IMR-90 (cell line): ENCODE measurements at places on chromosomes 4 and X. TPM values are rescaled to one million over a fixed set of nuclear protein-coding genes. Genes with fewer than 3 reads are reported as not detected.

The TRIM60 gene
- not detected in 2 replicates for polyA plus RNA-seq

The MAGEB1 gene
- polyA plus RNA-seq, result not detected in 2 replicates

The GAGE12F gene
- polyA plus RNA-seq, result not detected in 2 replicates

The DSPP gene
- polyA plus RNA-seq, result not detected in 2 replicates

The PDGFC gene
- 15.6 and 19.8 TPM in 2 replicates for polyA plus RNA-seq

The ASB9 gene
- 0.15 TPM in 1 of 2 replicates, not detected in the other for polyA plus RNA-seq

The BRS3 gene
- not detected in 2 replicates for polyA plus RNA-seq

The NEXMIF gene
- not detected in 2 replicates for polyA plus RNA-seq

The METAP1 gene
- 38.2 and 47.9 TPM in 2 replicates for polyA plus RNA-seq

The KLHL2 gene
- polyA plus RNA-seq, result 8.7 and 11.0 TPM in 2 replicates

The TMPRSS11F gene
- polyA plus RNA-seq, result not detected in 2 replicates

The GUCY2F gene
- polyA plus RNA-seq, result not detected in 2 replicates

The GDPD2 gene
- not detected in 2 replicates for polyA plus RNA-seq

The POF1B gene
- polyA plus RNA-seq, result not detected in 2 replicates

The CACNA1F gene
- polyA plus RNA-seq, result not detected in 2 replicates

The MOB1B gene
- 5.2 and 6.8 TPM in 2 replicates for polyA plus RNA-seq

The ABCG2 gene
- polyA plus RNA-seq, result 0.27 and 0.50 TPM in 2 replicates

The OTC gene
- polyA plus RNA-seq, result not detected in 2 replicates

The IRS4 gene
- polyA plus RNA-seq, result 0.02 TPM in 1 of 2 replicates, not detected in the other

The MXRA5 gene
- 1.1 and 1.2 TPM in 2 replicates for polyA plus RNA-seq

The CLTRN gene
- polyA plus RNA-seq, result 0.16 and 0.17 TPM in 2 replicates

The TMEM35A gene
- polyA plus RNA-seq, result 13.7 and 14.2 TPM in 2 replicates

The CSAG1 gene
- not detected in 2 replicates for polyA plus RNA-seq

The SNCA gene
- polyA plus RNA-seq, result 0.46 and 0.59 TPM in 2 replicates

The TMEM150C gene
- polyA plus RNA-seq, result 0.09 and 0.10 TPM in 2 replicates
